PC-3 (cell line): ENCODE measurements at places on chromosomes 2 and 18.

- DNase-seq: no peak
Measured at GRCh38 chr18:21857871-21858270, 117.3 kb downstream of the MIB1 start.

GRCh38 chr2:240574386-240575100, 6.3 kb downstream of the RNPEPL1 start:
- no peak for DNase-seq

- DNase-seq: peak; percentile 67
Measured at GRCh38 chr2:85750587-85751575, 2.9 kb upstream of the ATOH8 start.

DNA sequence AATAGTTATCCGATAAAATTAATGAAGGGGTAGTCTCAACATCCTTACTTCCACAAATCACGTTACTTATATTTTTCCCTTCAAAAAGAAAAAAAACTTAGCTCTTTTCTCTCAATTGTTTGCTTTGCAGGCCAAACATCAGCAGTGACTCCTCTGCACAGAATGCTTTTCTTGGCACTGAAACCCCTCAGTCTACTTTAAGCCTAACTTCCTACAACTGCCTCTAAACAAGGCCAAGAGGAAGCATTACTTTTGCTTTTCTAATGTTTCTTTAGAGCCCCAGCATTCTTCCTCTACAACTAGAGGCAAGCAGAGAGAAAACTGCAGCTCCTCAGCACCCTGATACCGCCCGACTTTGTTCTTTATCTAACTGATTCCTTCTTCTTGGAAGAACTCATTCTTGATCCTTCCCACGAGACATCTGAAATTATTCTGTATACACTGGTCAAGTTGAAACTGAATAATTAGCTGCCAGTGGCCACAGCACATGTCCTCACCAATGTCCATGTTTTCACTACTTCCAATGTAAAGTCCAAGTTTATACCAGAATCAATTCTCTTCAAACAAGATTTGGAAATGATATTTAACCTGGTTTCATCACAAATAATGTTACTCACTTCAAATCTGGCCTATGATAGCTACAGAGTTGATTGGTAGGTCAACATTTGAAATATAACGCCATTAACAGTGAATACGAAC, 55.3 kb downstream of the DTNB start:
- DNase-seq: peak; percentile 77

DNA sequence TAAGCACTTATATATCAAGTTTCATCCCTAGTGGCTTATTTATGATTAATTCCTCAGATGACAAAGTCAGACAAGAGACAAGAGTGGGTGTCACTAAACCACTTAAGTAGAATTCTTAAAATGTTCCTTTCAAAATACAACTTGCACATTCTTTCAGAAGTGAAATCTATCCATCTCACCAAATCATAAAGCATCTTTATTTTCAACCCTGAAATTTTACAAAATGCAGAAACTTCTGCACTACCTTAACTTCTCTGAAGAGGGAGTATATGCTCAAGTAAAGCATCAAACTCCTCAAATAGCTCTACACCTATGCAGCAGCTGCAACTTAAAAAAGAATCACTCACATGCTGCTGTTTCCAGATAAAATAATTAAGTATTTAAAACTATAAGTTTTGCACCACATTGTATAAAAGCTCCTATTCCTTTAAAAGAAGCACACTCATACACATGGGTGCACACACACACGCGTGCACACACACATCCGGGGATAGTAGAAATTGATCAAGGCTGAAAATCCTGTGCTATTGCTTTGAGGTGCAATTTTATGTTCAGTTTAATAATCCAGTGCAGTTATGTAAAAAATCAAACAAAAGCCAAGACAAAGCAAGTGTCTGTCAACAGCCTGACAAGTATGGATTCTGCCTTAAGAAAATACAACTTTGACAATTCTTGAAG, 244.5 kb downstream of the TCF4 start:
- peak; percentile 46 for DNase-seq

- DNase-seq: no peak
Measured at GRCh38 chr18:24928301-24928878, 423.6 kb downstream of the ZNF521 start.

DNA sequence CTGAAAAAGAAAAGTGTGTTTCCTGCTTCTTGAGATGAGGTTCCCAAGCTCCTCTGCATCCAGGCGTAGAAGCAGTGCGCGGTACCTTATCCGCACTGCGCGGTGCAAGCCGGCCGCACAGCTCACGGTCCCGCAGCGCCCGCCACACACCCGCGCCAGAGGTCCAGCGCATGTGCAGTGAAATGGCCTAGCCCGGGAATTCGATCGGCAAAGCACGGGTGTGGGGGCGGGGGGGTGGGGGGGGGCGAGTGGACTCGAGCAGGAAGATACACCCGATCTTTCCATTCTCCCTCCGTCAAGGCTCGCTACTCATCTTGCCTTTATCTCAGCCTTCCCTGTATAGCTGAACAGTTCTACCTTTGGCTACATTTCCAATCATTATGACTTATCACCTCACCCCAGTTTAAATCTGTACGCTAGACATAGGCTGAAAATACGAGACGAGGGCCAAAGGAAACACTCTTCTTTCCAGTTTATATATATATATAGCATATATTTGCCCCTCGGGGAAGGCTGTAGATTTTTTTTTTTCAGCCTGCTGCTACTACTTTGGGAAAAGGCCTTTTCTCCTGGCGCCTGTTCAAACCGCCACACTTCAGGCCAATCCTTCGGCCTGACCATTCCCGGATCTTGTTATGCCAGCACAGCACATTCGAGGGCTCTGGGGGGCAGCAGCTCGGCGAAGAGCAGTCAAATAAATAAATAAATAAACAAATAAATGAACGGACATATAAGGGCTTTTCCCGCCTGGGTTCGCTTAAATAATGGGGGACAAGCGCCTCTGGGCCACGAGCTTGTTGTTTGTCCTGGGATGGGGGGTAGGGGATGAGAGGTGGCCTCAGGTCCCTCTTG, 10.4 kb downstream of the HOXD8 start:
- DNase-seq: no peak

DNA sequence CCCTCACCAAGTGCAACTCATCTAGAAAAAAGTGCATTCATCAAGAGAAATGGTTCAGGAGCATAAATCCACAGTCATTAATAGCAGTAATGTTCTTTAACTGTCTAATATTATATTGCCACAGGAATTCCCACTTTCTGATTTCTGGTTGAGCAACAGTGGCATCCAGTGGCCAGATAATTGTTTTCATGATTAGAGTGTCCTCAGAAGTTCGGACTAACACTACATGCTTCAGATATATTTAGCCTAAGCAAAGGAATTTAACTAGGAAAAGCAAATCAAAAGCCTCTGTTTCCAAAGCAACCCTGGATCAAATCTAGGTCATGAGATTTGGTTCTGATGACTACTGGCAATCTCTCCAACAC, 9.8 kb upstream of the ERBB4 start:
- peak; percentile 68 for DNase-seq

DNA sequence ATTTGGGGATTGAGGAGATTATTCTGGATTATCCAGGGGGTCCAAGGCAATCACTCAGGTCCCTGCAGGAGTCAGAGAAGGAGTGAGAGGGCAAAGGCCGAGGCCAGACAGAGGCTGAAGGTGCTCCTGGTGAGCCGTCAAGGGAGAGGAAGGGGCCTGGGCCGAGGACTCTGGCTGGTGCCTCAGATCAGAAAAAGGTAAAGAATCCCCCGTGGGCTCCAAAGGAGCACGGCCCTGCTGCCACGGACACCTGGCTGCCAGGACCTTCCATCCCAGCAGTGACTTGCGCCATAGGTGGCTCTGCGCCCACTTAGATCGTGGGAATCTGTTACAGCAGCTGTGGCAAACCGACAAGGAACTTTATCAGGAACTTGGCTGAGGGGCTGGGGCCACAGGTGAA, 374.8 kb upstream of the MYT1L start:
- DNase-seq: no peak

DNA sequence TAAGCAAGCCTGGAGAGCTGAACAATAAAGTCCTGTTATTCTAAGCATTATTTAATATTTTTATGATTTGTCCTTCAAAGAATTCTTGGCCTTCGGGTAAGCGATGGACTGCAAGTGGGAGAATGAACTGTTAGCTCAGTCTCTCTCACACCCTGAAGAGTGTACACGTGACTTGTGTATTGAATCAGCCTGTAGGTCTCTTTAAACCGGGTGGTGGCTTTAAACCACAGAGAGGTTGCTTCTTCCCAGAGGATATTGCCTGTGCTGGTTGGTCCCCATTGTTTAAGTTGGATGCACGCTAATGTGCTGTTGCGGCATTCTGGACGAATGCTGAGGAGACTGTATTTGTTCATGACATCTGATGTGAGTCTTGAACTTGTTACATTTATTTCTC, 183.3 kb downstream of the LTBP1 start:
- no peak for DNase-seq

DNA sequence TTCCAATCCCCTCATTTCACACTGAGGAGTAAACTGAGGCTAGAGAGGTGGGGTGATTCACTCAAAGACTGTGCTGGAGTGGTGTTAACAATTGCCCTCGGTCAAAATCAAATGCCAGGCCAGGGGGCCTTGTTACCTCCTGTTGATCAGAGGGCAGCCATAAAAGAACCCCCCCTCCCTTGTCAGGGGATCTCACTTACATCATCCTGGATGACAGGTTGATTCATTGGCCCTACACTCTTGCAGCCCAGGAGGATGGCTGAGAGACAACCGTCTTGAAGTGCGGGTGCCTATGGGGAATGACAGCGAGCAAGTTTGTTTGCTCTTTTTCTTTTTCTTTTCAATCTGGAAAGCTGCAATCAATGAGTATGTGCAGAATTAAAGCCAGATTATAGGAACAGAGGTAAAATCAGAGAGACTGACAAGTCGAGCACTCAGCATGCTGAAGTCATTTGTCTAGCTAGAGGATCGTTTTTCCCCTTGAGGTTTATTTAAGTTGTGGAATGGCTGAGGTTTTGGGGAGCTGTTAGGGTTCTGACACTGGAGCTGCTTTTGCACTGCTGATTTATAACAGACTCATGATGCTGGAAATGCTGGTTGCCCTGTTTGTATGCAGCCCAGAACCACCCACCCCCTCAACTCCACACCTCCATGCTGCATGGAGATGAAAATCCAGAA, 26.4 kb upstream of the NRP2 start:
- DNase-seq: no peak

GRCh38 chr2:40653829-40654228, 201.9 kb upstream of the SLC8A1 start:
- peak; percentile 95 for DNase-seq

DNA sequence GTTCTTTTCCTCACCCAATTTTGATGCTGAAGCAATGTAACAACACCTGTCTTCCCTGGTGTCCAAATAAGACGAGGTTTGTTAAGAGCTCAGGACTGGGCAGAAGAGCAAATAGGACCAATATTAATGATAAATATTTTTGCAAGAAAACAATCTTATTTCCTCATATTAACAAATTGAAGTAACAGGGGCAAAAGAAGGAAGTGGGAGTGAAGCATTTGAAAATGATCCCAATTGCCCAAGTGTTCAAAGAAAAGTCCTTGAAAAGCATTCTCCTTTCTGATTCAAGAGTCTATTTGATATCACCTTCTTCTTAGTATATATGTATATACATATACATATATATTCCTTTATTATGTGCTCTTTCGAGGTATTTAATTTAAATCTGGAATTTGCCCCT, 418.8 kb downstream of the ARHGAP15 start:
- DNase-seq: no peak

- no peak for DNase-seq
Measured at GRCh38 chr2:213863541-213863940, 547.3 kb upstream of the VWC2L start.

DNA sequence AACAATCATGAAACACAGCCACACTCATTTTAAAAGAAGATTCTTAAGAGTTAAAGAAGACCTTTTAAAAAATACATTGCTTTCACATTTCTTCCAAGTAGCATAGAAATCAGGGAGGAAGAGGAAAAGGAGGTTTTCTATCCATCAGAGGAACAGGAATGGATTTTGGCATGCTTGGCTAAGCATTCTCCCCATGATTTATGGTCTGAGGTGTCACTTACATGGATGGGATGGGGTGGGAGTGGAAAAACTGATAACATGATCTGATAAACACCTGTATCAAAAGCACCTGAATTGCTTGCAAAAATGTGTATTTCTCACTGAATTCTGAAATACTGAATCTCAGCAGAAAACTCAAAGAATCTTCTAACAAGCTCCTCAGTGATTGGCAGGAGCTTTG, 265.9 kb downstream of the NRXN1 start:
- DNase-seq: no peak

- DNase-seq: peak; percentile 72
Measured at GRCh38 chr18:55096263-55096951, 137.1 kb upstream of the CCDC68 start.

DNA sequence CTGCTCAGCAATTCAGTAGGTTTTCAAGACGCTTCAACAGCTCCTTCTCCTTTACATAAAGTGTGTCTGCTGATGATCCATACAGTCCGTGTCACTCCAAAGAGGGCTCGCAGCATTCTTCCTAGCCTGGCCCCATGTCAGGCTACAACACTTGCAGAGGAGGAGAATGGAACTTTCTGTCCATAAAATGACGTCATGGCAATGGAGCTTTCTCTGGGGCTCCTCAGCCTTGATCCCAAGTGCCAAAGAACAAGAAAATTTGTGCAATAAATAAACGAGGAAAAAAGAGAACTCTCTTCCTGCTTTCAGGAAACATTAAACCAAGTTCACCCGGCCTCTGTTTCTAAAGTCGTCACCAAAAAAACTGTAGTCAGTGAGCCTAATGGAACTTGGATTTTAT, 199.5 kb upstream of the MEIS1 start:
- no peak for DNase-seq

DNA sequence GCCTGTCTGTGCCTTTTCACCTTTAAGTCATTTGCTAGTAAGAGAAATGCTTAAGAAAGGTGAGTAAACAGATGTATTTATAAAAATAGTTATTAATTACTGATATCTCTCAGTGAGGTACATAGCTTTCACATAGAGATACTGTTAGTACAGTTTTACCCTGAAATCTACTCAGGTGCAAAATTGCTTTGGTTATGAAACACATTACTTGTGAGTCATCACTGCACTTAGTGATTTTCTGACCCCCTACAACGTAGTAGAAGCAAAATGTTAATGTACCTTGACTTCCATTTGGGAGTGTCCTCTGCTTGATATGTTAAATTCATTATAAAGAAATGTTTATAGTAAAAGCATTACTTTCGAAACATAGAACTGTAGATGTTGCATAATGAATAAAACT, 6.5 kb downstream of the GLS start:
- peak; percentile 52 for DNase-seq

- no peak for DNase-seq
Measured at GRCh38 chr2:128316777-128317180, 1.9 kb downstream of the HS6ST1 start.

DNA sequence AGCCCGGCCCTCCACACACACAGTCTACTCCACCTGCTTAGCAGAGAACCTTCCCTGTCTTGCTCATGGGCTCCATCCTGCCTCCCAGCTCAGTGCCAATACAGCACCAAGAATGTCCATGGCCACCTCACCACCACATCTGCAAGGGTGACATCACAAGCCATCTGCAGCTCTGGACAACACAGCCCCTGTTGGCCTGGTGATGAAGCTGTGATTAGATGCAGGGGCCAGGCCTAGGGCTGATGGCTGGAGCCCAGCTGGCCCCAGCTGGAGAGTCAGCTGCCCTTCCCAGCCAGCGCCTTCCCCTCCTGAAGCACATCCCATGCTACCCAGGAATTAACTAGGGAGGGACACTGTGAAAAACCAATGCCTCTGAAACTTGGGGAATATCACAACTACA, 91.1 kb downstream of the TTC32 start:
- DNase-seq: no peak
